ENCODE measurements at places on chromosomes 6 and 20.

GRCh38 chr6:9295644-9296043, 860.3 kb upstream of the SLC35B3 start:
- no peak for DNase-seq

- no peak for DNase-seq
Observed at GRCh38 chr6:45069091-45069490, 259.0 kb upstream of the RUNX2 start.

DNA sequence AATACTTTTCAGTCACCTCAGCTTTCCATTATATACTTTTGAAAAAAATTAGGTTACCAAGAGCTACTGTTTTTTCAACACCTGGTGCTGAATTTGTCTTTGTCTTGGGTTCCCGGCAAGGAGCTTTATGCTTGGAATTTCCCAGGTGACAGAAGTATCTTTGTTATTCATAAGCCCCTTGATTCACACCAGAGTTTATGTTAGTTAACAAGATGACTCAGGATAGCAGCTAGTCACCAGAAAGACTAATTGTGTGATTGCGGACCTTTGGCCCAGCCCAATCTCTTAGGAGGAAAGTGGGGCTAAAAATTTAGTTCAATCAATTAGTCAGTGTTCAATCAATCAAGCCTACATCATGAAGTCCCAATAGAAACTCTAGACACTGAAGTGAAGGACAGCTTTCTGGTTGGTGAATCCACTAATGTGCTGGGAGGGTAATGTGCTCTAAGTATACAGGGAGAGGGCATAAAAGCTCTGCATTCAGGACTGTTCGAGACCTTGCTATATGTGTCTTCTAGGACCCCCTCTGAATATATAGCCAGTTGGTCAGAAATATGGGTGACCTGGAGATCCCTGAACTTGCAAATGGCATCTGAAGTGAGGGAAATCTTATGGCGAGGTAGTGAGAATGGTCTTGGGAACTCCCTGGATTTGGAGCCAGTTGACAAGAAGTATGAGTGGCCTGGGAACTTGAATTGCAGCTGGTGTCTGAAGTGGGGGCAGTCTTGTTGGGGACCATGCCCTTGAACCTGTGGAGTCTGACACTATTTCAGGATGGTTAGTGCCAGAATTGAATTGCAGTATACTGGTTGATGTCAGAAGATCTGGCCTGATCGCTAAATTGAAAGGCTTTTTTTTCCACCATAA, 16.2 kb downstream of the TMEM30A start:
- no peak for DNase-seq

DNA sequence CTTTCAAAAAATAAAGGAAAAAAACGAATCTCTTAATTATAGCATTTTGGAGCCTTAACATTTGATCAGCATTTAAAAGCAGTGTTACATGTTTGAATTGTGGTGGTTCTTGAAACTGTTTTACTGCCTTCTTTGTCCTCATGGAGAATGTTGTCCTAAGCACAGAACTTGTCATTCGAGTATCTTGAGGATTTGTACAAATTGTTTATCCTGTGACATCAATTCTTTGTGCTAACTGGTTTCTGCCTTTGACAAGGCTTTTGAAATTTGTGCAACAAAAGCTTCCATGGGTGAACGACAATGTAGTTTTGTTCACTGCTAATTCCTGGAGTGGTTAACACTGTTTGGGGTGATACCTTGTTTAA, 130.8 kb downstream of the SCAF8 start:
- DNase-seq, result no peak

- DNase-seq, result no peak
Observed at GRCh38 chr6:111599259-111599658, 6.4 kb downstream of the TRAF3IP2 start.

- DNase-seq, result no peak
Observed at GRCh38 chr20:56872620-56873458, 243.7 kb downstream of the TFAP2C start.

DNA sequence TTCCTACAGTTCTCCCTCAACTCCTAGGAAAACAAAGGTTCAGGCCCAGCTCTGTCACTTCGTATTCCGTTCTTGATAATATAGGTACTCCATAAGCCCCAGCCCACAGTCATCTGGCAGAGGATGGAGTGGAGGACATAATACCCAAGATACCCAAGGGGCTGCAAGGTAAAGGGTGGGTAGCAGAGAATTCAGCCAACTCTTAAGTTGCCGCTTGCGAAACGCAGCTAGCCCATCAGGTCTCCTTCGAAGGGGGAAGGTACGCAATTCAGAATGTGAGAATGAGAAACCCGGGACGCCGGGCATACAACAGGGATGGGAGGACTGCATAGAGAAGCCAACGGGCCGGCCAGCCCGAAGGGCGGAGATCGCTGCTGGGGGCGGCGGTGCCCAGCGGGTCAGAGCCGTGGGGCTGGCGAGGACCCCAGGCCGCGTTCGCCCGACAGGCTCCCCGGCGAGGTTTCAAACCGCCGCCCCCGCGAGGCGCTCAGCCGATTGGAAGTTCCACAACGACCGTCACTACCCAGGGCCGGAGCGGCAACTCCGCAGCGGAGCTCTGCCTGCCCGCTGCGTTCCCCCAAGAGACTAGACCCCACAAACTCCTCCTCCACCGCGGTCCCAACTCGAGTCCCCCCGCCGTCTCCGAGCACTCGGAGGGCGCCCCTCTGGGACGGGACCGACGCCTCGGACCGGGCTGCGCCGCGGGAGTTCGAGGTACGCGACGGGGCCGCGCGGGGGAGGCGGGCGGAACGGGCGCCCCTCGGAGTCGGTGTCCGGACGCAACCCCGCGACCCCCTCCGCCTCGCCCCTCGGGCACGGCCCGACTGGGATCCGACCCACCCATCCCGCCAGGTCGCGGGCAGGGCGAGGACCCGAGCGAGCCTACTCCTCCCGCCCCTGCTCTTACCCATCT, 911 bp downstream of the CDK19 start:
- peak; percentile 56 for DNase-seq

DNA sequence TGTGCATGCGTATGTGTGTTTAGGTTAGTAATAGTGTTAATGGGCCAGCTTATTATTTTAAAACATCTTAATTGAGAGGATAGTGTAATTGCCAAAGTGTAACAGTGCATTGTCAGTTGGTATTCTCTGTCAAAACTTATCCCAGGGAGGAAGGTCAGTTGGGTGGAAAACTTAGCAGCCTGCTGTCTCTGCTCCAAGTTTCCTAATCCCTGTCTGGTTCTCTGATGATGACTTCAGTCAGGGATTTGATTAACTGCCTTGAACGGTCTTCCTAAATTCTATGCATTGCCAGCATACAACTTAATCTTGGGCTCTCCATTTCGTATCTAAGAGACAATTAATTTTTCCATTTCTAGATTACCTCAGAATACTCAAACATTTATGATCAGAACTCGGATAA, 51.1 kb downstream of the L3MBTL3 start:
- no peak for DNase-seq

DNA sequence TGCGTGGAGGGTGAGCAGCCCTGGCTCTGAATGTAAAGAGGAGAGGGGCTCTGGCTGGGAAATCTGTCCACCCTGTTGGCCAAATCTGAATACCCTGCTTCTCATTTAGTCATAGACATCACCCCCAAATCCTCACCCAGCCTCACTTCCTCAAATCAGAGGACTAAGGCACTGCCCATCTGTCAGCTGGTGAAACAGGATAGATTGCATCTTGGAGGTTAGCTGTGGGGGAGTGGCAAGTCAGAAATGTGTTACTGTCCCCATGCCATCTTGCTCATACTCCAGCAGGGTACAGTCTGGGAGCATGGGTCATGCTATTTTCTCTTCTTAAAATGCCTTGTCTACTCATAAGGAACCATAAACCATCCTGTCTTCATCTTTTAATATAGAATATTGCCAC, 9.5 kb upstream of the DTNBP1 start:
- DNase-seq, result no peak

- no peak for DNase-seq
Observed at GRCh38 chr6:168411130-168411529, 29.9 kb upstream of the SMOC2 start.

DNA sequence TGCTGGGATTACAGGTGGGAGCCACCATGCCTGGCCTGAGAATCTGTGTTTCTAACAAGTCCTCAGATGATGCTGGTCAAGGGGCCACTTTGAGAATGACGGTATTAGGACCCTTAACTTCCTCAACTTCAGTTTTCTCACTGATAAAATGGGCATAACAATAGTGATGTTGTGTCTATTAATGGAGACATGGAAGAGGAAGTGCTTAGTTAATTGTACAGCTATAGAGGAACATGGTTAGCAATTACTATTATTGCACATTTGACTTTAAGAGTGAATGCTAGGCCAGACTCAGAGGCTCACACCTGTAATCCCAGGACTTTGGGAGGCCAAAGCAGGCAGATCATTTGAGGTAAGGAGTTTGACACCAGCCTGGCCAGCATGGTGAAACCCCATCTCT, 12.7 kb downstream of the DPPA5 start:
- no peak for DNase-seq

- DNase-seq, result no peak
Observed at GRCh38 chr20:47089151-47089550, 194.5 kb downstream of the EYA2 start.

DNA sequence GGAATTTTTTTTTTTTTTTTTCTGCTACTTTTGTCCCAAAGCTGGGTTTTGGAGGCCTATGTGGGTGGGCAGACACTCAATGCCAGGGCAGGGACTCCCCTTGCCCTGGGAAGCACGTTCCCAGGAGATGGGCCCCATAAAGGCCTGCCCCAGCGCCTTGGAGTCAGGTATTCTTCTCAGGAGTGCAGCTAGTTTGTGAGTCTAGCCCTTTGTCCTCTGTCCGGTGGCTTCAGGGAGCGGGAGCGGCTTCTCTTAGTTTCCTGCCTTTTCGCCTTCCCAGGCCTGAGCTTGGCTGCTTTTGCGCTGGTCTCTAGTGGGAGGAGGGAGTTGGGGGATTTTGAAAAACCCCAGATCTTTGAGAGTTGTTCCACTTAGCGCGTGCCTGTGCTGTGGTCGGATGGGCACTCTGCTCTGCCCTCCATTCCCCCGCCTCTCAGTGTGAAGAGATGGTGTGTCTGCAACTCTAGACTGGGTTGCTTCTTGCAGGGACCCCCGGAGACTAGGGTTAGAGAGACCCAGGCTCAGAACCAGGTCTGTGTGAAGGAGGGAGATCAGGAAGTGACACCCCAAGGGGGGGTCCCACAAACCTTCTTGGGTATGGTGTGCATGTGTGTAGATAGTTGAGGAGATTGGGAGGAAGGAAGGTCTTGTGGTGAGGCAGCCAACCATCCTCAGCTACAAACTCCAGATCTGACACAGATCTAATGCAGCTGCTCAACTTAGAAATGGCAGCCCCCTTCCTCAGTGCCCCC, 1.3 kb downstream of the PLCG1 start:
- no peak for DNase-seq

DNA sequence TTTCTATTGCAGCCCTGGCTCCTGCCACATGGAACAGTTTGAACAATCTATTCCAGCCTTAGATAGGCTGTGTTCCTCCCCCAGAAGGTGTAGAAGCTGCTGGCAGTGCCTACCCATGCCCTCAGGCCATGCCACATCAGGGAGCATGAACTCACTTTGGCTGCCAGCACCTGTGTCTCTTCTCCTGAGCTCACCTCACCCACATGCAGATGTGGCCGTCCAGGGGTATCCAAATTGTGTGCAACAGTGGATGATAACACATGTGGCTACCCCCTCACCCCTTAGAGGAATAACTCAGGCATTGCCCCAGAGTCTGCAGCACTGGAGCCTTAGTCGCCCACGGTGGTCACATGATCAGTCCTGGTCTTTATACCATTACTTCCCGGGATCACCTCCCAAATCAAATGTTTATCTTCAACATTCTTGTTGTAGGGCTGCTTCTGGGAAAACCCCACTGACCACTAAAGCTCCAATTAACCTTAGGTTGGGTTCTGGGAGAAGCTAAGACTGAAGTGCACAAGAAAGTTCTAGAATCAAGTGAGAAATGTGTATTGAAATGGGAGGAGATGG, 110.4 kb downstream of the BANF2 start:
- no peak for DNase-seq

- DNase-seq, result peak; percentile 95
Observed at GRCh38 chr6:112223070-112223861, 31.1 kb downstream of the LAMA4 start.

GRCh38 chr20:45111799-45112471, 3.0 kb downstream of the WFDC5 start:
- peak; percentile 36 for DNase-seq

- no peak for DNase-seq
Observed at GRCh38 chr6:126907312-126907711, 211.2 kb upstream of the RSPO3 start.

DNA sequence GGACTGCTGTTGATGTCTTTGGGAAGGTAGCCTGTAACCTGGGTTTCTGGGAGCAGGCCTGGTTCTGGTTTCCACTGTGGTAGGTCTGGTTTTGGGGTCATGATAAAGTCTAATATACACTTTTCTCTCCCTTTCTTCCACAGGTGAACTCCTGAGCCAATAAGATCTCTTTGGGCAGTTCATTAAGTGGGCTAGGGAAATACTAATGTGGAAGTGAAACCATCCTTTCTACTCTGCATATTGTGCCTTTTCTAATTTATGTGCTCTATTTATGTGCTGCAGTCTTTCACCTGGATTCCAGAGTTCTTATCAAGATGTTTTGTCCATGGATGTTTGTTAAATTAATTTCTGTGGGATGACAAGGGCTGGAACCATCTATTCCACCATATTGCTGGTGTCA, 165.7 kb upstream of the PTPRK start:
- DNase-seq, result no peak

GRCh38 chr6:150528648-150529285, 70.9 kb upstream of the PLEKHG1 start:
- DNase-seq, result peak; percentile 55

- DNase-seq, result no peak
Observed at GRCh38 chr6:168960551-168961263, 292.9 kb downstream of the THBS2 start.

GRCh38 chr20:17771206-17772004, 71.6 kb downstream of the BANF2 start:
- peak; percentile 59 for DNase-seq

DNA sequence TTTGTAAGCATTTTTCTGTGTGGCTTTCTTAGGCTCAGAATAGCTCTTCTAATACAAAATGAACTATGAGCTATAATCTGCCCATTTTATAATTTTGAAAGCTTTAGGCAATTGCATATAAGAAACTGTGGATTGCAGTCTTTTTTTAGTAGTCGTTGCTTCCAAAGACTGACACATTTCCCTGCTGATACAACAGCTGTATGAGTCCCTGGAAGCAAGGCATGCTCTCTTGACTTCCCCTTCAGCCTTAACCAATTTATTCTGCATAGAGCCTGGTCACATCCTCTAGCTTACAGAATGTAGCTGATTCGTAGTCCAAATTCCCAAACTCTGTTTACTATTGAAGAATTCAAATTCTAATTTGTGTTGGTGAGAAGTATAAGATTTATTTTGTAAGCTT, 155.3 kb upstream of the EYA4 start:
- DNase-seq, result no peak

Measured in choroid plexus epithelial cell (primary cell).